ENCODE measurements at places on chromosomes 2 and 18.

DNA sequence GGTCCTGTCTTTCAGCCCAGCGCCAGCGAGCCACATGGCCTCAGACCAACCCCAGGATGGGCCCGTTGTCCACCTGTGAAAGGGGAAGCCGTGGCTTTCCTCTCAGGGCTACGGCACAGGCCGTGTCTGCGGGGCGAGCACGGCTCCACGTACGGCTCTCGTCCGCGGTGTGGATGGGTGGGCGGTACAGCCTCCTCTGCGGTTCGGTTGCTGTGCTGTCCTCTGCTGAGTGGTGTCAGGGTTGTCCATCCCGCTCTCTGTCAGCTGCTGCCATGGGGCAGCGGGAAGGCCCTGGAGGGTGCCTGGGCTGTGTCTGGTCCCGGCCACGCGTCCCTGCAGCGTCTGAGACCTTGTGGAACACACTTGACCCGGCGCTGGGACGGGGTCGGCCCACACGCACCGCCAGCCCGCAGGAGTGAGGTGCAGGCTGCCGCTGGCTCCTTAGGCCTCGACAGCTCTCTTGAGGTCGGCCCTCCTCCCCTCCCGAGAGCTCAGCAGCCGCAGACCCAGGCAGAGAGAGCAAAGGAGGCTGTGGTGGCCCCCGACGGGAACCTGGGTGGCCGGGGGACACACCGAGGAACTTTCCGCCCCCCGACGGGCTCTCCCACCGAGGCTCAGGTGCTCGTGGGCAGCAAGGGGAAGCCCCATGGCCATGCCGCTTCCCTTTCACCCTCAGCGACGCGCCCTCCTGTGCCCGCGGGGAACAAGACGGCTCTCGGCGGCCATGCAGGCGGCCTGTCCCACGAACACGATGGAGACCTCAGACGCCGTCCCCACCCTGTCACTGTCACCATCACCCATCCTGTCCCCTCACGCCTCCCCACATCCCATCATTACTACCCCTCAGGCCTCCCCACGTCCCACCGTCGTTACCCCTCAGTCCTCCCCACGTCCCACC lies 128.7 kb downstream of the NFATC1 start:
- DNase-seq: no peak

- DNase-seq: no peak
Observed at GRCh38 chr18:8601277-8602032, 7.8 kb upstream of the RAB12 start.

GRCh38 chr2:68766376-68766845 lies 31.8 kb downstream of the ARHGAP25 start:
- no peak for DNase-seq

DNA sequence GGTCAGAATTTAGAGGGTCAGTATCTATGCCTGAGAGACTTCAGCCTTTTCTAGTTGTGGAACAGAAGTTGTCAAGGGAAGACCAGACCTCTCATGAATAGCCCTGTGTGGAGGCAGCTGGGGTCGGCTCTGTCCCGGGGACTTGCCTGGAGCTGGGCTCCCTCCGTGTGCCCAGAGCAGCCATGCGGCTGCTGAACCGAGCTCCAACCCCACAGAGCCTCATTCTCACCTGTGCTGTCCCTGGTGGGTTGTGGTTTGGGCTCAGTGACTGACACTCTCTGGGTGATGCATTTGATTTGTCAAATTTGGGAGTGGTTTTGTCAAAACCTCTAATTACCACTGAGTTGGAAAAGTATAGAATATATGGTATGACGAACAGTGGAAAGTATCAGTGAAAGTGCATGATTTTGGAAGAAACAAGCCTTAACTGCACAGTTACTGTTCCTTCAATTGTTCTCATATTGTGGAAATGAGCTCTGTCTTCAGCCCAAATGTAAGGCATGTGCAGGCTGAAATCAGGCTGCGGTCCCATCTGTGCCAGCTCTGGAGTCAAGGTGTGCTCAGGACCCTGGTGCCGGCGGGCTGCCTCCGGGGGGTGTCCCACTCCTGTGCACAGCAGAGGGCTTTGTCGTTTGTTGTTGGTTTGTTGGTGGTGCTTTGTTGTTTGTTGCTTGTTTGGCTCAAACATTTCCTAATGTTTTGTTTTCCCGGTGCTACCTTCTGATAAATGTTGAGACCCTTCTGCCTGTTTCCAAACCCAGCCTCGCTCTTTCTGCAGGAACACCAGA lies 200.3 kb downstream of the SNTG2 start:
- no peak for DNase-seq

DNA sequence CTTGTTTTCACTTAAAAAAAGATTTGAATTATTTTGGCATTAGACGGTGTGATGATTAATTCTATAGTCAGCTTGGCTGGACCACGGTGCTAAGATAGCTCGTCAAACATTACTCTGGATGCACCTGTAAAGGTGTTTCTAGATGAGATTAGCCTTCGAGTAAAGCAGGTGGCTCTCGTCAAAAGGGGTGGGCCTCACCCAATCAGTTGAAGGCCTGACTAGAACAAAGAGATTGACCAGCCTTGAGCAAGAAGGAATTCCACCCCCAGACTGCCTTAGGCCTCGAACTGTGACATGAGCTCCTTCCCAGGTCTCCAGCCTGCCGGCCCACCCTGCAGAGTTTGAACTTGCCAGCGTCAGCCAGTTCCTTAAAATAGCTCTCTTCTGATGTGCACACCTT lies 73.4 kb downstream of the TWIST2 start:
- DNase-seq: no peak

DNA sequence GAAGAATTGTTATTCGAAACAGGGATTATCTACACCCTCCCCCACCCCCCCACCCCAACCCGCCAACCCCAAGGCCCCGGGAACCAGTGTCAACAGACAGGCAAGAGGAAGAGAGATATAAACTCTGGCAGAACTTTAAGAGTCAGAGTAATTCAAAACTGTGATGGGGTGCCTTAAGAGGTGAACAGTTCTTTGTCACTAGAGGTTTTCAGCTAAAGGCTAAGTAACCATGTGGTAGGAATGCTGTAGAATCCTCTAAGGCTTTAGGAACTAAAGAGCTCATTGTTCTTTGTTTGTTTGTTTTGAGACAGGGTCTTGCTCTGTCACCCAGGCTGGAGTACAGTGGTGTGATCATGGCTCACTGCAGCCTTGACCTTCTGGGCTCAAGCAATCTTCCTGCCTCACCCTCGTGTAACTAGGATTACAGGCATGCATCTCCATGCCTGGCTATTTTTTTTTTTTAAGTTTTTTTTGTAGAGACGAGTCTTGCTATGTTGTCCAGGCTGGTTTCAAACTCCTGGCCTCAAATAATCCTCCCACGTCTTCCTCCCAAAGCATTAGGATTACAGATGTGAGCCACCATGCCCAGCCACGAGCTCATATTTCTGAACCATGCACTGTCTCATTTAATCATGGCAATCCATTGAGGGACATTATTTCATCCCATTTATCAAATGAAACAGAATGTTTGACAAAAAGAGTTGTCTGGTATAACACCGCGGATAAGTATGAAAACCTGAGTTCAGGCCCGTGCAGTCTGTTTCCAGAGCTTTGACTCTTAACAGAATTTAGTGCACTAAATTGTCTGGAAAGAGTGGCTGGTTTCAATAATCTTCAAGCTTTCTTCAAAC lies 20.8 kb upstream of the TMEM17 start:
- DNase-seq: no peak

GRCh38 chr2:39094717-39095363 lies 26.0 kb downstream of the SOS1 start:
- no peak for DNase-seq

GRCh38 chr2:161426455-161426921 lies 10.4 kb downstream of the TBR1 start:
- no peak for DNase-seq

- DNase-seq: no peak
Observed at GRCh38 chr2:228359473-228359872, 178.0 kb upstream of the SPHKAP start.

GRCh38 chr2:191167766-191168165 lies 17.0 kb upstream of the STAT4 start:
- DNase-seq: no peak

DNA sequence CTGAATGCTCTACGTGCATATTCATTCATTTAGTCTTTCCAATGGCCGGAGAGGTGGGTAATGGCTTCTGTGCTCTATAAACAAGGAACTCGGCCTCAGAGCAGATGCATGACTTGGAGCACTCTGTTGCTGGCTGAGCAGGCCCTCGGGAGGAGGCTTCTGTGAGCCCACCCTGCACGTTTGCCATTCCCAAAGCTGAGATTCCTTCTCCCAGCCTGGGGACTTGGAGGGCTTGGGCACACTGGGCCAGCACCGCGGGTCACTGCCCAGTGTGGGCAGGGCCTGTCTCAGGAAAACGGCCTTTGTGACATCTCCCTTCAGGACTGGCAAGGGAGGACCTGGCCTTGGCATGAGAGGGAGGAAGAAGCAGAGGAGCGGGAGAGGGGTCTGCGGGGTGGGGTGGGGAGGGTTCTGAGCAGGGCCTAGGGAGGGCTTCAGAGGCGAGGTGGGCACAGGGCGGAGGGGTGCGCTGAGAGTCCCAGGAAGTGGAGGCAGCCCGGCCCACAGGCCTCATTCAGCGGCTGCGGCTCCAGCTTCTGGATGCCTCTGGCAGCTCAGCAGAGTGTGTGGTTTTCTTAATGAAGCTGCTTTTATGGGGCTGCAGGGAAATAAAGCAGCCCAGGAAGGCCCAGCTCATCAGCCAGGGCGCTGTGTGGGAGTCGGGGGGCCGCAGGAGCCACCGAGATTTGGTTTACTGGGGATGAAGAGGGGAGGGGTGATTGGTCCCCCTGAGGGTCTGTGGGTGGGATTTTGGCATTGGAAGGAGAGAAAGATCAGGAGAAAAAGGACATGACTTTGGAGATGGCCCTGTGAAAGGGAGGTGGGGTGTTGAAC lies 51.7 kb upstream of the OTOF start:
- DNase-seq: no peak

DNA sequence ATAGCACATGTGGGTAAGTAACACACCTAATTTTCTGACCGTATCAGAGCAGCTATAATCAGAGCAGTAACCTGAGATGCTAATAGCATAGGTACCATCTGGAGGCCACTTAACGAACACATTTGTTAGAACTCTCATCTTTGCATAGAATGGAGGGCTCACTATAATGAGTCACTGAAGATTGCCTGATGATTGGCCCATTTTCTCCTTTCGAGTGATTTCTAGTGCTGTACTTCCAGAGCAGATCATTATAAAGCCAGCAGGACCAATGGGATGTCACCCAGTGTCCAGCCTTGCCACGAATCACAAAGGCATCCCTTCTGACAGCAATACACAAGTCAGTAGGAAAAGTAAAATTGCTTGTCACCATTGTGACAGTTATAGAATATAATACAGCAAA lies 81.7 kb upstream of the REV1 start:
- no peak for DNase-seq

DNA sequence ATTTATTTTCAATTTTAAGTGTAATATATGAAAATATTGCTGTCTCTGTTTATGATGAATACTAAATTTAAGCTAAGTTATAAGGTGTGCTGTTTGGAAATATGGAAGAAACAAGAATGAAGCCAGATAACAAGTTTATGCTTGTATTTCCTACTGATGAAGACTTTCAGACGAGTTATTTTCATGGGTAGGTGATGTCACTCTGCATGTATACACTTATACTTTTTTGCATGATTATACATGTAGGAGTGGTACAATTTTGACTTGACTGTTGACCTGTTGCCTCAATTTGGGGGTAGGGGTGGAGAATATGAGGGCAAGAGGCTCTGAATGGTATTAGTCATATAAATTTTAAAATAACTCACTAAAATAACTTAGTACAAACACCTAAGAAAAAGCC lies 133.7 kb downstream of the HAUS1 start:
- no peak for DNase-seq

DNA sequence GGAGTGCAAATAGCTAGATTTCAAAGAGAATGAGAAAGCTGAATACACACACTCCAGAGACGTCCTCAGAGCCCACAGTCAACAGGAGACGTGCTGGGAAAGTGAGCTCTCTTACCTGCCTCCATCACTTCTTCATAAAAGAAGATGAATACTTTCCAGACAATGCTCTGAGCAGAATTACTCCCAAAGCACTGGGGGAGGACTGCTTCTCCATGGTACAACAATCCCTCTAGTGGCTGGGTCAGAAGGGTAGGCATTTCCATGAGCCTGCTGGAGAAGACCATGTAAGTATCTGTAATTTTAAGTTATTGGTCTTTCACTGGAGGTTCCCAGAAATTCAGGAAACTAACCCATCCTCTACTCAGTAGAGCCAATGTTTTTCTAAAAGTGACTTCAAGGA lies 190.3 kb downstream of the RBM43 start:
- DNase-seq: no peak

DNA sequence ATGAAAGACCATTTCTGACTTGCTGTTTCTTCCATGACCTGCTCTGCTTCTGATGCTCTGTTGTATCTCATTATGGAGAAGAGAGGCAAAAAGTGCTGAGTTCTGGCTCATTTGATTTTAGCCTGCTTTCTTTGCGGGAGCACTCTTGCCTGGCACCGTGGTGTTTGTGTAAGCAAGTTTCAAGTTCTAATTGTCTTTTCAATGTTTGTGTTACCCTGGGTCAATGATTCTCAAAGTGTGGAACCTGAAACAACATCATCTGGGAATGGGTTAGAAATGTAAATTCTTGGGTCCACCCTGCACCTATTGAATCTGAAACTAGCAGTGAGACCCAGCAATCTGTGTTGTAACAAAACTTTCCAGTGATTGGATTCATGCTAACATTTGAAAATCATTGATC lies 85.5 kb upstream of the STON1 start:
- DNase-seq: no peak

- no peak for DNase-seq
Observed at GRCh38 chr2:85647823-85648526, 20.0 kb downstream of the SFTPB start.

DNA sequence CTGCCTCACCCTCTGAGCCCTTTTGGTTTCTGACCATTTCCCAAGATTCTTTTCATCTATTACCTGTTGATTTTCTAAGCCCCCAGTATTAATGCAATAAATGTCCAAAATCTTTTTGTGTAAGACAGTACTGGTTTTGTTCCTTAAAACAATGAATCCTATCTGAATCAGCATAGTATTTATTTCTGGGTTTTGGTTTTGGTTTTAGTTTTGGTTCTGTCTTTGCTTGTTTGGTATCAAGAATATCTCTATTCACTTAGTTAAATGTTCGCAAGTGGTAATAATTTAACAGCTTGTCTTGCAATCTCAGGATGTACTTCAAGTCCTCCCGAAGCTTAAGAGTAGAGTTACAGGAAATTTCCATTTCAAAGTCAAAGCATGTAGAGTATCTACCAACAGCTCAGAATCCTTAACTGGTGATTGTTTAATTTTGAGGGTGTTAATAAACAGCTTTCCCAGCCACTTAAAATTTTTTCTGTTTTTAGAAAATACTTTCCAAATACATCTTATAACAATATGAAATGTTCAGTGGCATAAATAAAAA lies 67.7 kb upstream of the NEDD4L start:
- no peak for DNase-seq

DNA sequence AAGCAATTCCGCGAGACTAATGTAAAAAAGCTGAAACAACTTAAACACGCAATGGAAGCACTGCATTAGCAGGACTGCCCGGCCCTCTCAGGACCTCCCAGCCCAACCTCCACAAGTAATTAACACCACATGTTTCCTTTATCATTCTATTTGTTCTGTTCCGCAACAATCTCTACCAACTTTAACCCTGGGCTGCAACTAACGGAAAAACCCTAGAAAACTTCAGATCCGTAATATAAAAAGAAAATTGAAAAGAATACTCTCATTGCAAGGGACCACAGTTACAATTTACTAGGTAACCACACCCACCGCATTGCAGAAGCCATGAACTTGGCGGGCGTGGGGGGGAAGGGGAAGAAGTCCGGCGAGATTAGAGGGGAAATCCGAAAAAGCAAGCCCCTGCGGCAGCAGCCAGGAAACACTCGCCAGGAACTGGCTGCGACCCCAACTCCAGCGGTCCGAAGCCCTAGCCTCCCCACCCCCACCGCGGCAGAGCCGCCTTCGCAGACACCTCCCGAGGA lies 1.2 kb downstream of the EPB41L3 start:
- DNase-seq: no peak

GRCh38 chr2:217366266-217366895 lies 506.5 kb upstream of the TNP1 start:
- DNase-seq: no peak

Data from putamen (tissue), 1 donor.